ENCODE measurements at places on chromosomes 16 and 17.

DNA sequence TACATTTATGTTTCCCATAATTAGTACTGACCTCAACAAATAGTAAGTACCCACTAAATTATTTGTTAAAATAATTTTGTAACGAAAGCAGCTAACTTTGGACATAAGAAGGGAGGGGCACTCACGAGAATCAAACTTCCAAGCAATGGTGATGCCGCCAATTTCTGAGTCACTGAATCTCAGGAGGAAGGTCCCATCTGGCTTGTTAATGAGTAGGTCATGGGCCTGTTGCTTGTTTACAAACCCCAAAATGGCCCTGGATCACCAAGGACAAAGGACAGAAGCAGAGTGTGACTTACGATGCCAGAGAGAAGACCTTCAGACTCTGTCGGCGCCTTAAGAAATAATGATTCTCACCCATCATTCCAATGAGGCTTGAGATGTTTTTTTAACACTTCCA, 15.8 kb upstream of the GHDC start:
- DNase-seq: no peak

GRCh38 chr17:20211246-20211645, 202.1 kb downstream of the SPECC1 start:
- DNase-seq: no peak

- DNase-seq: no peak
Measured at GRCh38 chr17:82965371-82965770, 114.0 kb upstream of the METRNL start.

GRCh38 chr16:67378642-67379041, 14.7 kb downstream of the TPPP3 start:
- no peak for DNase-seq

DNA sequence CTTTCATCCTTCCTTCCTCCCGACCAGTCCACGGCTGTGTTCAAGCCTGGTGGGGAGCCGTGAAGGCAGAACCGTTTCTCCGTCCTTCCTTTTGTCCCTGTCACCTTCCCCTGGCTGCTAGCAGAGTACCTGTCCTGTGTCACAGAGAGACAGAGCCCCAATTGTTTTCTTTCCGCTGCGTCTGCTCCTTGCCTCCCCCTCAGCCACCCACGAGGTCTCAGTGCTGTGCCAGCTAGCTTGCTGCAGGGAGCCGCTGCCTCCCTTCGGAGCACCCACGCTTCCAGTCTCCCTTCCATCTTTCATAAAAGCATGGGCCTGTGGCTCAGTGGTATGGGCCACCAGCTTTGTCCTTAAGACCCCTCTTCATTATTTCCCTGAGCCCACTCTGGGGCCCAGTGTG, 62.2 kb downstream of the MPRIP start:
- peak; percentile 54 for DNase-seq

GRCh38 chr17:1904273-1905182, 74.7 kb downstream of the RPA1 start:
- DNase-seq: no peak

GRCh38 chr17:49618028-49618611, 42.4 kb downstream of the NXPH3 start:
- DNase-seq: no peak

- DNase-seq: no peak
Measured at GRCh38 chr16:22229889-22230288, 23.8 kb downstream of the EEF2K start.

GRCh38 chr16:49050607-49051006, 231.0 kb downstream of the CBLN1 start:
- DNase-seq: no peak

DNA sequence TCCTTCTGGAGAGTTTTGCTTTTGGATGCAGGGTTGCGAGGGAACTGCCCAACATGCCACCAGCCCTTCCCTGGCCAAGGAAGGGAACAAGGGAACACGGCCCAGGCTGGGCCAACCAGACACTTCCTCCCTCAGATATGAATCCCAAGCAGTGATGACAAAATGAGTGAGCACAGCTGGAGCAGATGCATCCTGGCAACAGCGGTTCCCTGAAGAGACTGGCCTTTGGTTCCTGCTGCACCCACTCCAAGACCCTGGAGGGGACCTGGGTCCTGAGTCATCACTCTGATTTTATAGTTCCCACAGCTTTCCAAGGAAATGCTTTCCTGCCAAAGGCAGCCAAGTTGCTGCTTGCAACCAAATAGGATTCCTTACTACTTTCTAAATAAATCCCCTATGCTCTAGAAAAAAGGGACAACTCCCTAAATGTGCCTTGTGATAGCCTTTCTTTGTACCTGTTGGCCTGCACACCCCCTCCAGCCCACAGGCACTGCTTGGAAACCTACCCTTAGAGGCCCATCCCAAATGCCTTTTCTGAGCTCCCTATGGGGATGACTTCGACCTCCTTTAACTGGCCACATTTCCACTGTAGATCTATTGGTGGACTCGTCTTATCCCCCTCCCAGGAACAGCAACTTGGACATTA, 5.3 kb downstream of the ST3GAL2 start:
- no peak for DNase-seq

DNA sequence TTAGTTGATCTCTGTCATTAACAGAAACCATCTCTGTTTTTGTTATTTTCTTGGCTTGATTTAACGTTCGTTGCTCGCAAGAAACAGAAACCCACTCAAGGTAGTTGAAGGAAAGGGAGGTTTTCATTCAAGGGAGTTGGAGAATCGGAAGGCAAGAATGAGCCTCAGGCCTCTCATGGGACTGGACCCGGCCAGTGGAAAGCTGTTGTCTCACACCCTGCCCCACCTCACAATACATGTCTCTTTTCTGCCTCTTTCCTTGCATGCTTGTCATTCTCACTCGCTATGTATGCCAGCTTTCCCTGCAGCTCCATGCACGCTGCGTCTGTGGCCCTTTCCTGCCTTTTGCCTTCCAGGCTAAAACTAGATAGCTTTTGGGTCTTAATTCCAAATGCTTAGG, 18.3 kb downstream of the DCAF7 start:
- DNase-seq: no peak

DNA sequence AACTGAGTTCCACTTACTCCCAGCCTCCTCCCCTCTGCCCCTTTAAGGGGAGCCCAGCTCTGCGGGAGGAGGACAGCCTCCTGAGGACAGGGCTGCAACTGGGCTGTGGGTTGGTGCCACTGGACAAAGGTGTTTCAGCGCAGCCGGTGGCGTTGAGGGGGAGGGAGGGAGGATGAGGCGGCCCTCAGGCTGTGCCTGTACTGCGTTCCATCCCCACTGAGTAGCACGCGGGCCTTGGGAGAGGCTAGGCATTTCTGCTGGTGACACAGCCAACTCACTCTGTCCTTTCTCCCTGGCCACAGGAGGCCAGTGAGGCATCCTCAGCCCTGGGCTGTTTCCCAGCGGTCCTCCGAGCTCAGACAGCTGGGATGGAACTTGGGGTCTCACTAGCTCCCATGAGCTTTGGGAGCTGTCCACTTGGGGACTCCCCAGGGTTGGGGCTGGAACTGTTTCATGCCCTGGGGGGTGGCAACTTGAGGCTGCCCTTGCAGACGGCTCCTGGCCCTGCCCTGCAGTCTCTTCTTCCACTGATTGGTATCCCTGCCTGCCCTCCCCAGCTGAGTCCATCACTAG, 70.5 kb downstream of the MPRIP start:
- DNase-seq: no peak

DNA sequence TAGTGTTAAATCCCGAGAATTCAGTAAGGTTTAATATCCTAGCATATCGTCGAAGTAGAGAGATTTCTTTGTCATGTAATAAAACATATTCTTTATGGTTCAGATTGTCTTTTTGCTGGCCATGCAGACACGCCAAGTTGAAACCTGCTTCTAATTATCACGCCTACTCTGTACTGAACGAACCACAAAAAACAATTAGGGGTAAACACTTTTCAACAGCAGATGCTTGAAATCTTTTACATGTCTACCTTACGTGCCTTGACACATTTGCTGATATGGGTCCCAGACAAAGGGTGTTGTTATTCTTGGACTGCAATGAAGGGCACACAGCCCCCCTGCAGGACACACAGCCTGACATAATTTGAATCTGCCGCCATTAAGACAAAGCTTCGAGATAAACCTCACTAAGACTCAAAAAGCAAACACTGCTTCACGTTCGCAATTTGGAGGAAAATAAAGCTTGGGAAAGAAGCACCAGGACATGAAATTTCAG, 13.3 kb downstream of the WIPI1 start:
- no peak for DNase-seq

DNA sequence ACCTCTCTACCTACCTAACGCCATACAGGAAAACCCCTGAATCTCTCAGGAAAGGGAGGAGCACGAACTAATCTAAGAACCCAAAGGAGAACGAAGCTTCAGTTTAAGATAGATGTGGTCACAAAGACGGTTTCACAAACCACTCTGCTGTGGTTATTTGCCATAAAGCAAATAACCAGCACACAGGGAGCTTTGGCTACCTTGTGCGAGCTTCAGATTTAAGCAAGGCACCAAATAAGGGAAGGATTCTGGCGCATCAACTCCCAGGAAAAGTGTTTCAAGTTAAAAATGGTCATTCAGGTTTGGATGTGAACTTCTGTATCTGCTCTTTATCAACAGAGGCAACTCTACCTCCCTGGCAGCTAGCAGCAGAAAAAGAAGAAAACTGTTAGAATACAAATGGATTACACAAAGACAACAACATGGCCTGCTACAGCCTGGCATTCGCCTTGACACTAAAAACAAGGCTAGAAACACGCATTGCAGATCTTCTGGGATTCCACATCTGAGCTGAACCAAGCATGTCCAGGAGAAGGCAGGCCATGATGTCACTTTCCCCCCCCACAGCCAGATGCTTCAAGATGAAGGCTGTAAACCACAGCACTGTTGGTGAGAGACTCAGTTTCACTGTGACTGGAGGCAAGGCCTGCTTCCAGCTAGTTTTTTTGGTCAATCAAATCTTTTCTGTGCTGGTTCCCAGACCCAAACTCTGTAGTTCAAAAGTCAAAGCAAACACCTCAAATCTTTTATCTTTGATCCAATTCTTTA, 43.6 kb downstream of the SMG6 start:
- DNase-seq: no peak

GRCh38 chr17:46977348-46977747, 1.7 kb downstream of the RPRML start:
- DNase-seq: no peak

DNA sequence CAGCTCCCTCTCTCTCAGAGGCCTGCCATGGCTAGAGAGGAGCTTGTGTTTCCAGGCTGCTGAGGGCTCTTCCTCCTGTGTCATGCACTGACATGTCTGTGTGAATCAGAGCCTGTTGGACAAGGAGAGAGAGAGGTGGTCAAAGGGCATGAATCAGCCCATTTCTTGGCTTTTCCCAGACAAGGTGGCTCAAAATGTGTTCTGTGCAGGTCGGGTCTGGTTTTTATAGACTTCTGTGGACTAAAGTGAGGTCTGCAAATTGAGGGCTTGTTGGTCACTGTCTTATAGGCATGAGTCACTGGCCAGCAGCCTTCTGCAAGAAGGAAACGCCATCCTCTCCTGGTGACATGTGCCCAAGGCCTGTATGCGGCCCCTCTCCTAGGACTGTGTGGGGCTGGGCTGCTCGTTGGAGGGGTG, 97.9 kb downstream of the FOXL1 start:
- DNase-seq: no peak

- no peak for DNase-seq
Measured at GRCh38 chr16:14018851-14019250, 52.3 kb upstream of the MRTFB start.

GRCh38 chr16:69093974-69094373, 11.5 kb upstream of the HAS3 start:
- DNase-seq: no peak

GRCh38 chr17:77666462-77666861, 292.0 kb upstream of the TNRC6C start:
- no peak for DNase-seq

DNA sequence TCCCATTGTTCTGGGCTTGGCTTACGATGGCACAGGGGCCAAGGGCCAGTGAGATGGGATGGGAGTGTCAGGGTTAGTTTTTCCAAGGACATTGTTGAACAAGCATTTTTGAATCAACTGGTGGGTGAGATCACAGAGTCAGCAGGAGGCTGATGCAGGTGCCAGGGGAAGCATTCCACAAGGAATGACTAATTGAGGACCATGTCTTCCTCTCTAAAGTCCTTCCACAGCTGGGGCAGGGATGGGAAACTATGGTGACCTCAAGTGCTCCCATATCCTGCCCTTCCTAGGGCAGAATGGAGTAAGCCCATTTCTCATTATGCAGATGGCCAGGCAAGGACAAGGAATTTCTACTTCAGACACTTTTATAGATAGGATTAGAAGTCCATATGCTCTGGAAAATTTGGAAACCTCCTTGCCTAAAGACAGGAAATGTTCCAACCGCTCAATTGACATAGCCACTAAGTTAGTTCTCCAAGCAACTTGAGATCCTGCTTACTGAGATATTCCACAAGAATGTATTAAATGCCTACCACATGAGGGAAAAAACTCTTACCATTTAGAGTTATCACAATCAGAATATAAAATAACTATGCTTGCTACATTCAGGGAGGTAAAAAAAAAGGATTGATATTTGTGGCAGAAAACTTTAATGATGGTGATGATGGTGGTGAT, 21.2 kb upstream of the ENGASE start:
- no peak for DNase-seq

- DNase-seq: no peak
Measured at GRCh38 chr16:31074814-31075183, 577 bp downstream of the ZNF646 start.

DNA sequence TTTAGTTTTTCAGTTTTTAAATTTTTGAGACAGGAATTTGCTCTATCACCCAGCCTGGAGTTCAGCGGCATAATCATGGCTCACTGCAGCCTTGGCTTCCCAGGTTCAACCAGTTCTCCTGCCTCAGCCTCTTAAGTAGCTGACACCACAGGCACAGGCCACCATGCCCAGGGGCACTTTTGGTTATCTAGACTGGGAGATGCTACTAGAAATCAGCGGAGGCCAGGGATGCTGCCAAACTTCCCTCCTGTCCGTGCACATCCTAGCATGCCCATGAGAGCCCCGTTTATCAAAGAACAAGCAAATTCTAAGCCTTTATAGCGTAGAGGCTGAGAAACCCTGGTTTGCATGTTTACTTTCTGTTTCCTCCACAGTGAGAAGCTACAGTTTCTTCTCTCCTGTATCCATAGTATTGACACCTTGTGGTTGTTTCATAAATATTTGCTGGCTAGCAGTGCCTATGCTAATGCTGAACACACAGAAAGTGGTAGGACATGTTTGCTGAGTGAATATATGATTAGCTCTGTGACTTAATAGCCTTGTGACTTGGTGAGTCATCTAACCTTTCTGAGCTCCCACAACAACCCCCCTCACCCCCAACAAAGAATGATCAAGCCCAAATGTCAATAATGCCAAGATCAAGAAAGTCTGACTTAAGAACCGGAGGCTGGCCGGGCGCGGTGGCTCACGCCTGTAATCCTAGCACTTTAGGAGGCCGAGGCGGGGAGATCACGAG, 39.2 kb upstream of the MAF start:
- no peak for DNase-seq

DNA sequence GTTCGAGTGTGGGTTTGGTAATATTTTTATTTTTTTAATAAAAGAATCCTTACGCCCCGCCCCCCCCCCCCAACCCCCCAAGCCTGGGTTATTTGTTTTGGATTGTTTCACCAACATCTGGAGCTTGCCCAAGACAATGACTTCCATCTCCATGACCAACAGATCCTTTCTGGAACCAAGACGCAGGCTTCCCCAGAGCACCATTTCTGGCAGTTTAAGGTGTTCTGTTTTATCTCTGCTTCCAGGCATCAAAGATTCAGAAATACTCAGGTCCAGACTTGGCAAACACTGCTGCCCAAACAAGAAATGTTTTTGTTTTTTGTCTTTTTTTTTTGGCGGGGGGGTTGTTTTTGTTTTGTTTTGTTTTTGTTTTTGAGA, 56.1 kb downstream of the PLXDC1 start:
- DNase-seq: no peak

- no peak for DNase-seq
Measured at GRCh38 chr17:56624309-56624708, 30.8 kb downstream of the NOG start.

Measured in nucleus accumbens (tissue), 56 donors.